ENCODE measurements at places on chromosomes 2 and 18.

DNA sequence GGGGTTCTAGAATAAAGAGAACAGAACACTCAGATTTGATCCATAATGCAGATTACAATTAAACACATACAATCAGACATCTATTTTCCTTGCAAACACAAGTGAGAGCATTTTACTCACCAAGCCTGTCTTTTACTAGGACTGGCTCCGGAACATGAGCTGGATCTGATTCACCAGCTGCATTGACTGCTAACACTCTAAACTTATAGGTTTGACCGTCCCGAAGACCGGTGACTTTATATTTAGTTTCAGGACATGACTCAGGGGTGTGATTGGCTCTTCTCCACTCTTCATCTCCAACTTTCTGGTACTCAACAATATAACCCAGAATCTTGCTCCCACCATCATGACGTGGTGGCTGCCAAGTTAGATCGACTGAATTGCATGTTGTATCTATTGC is 112.4 kb downstream of the PLEKHA3 start:
- DNase-seq: no peak

DNA sequence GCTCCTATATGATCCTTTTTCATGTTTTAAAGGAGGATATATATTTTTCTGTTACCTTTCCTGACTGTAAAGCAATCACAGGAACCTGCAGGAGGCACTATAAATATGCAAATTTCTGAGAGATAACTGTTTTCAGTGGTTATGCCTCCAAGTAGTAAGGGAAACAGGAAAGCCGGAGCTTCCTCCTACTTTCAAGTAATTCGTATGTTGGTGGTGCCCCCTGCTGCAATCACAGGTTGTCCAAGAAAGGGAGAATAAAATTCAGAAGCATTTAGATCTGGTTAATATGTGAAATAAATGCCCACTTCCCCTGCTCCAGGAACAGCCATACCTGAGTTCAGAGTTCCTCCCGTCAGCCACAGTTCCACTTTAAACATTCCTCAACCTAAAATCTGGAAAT is 12.0 kb upstream of the BCL11A start:
- peak; percentile 77 for DNase-seq

DNA sequence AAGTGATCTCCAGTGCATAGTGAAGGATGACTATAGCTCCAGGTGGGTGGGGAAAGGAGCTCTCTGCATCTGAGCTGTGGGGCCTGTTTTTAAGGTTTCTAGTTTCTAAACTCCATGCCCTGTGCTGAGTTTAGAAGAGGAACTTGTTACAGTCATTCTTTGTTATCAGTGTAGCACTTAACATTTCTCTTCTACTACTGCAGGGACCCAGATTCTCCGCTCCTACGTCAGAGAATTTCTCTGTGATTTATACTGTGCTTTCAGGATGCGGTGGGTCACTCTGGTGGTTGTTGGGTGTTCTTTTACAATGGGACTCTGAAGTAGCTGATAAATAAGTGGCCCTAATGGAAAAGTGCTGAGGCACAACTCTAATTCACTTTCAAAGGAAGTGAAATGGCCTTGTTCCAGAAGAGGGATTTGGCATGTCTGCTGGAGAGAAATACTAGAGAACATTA is 122.0 kb downstream of the WDSUB1 start:
- no peak for DNase-seq

GRCh38 chr18:75408554-75409506 is 18.7 kb downstream of the SMIM21 start:
- DNase-seq: no peak

DNA sequence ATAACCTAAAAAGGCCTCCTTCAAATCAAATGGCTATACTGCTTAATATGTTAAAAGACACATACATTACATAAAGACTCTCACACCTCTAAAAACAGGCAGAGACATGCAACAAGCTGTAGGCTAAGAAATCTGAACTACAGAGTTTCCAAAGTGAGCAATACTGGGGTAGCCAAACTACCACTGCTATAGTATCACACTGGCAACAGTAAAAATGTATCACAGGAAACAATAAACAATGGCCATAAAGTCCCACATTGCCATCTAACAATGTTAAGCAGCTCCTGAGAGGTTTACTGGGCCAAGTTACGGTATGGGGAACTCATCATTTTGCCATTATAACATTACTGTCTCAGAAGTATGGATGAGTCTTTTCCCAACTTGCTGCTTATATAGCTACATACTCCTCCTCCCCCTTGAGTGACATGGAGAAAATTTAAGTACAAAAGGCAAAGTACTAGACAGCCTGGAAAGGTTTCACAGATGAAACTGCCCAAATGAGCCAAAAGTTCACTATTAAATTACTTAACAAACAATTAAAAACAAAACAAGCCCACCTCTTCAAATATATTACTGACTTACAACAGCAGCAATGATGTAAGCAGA is 50.3 kb downstream of the SS18 start:
- no peak for DNase-seq

- DNase-seq: no peak
These were observed 78.0 kb upstream of the NFATC1 start for GRCh38 chr18:79317703-79318102.

GRCh38 chr2:137924019-137924418 is 40.3 kb upstream of the HNMT start:
- no peak for DNase-seq

GRCh38 chr2:53784436-53784835 is 2.3 kb downstream of the ASB3 start:
- no peak for DNase-seq

DNA sequence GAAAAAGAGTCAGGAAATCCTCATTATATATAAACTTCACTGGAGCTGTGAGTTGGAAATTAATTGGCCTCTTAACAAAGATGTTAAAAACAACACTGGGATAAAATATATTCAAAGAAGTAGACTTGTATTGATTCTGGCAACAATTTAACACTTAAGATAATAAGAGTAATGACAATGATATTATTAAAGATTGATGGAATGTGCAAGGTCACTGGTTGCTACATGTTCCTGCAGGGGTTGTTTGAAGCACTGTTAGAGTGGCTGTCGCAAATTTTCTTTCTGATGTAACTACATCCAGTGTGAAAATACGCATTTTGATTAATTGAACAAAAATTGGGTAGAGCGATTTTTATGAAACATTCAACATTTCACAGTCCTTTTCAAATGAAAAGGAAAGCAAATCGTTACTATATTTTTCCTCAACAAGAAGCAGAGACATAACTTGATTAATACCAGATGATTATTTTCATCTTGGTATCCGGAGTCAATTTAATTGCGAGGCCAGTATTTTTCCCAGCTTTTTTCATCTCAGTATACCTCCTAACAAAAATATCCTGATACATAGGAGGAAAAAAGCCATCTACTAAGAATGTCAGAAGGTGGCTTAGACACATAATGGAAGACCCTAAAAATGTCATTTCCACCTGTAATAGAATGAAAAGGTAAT is 6.1 kb downstream of the PTGR3 start:
- no peak for DNase-seq

- no peak for DNase-seq
These were observed 104.4 kb downstream of the CTIF start for GRCh38 chr18:48643262-48643661.

- DNase-seq: no peak
These were observed 225.5 kb downstream of the TGIF1 start for GRCh38 chr18:3675446-3675845.

DNA sequence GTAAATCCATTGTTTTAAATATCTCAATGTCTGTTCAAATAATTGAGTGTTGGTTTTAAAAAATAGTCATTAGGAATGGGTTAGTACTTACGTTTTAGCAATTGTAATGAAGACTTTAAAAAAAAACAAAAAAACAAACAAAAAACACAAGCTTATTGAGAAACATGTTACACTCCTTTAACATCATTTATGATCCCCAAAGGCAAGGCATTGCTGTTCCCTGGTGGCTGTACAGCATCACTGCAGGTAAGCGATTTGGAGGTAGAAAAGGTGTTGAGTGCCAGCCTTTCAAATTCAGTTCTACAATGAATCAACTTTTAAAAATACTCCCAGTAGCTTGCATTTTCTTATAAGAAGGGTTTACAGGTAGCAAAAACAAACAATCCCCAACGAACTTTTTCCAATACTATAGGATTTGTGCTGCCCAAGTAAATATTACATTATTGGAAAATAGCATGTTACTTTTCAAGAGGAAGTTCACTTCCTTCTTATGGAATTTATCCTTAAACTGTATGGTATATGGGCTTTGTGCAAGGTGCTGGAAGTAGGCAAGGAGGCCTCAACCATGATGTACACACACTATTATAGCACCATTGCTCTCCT is 27.5 kb downstream of the CNRIP1 start:
- DNase-seq: peak; percentile 77

DNA sequence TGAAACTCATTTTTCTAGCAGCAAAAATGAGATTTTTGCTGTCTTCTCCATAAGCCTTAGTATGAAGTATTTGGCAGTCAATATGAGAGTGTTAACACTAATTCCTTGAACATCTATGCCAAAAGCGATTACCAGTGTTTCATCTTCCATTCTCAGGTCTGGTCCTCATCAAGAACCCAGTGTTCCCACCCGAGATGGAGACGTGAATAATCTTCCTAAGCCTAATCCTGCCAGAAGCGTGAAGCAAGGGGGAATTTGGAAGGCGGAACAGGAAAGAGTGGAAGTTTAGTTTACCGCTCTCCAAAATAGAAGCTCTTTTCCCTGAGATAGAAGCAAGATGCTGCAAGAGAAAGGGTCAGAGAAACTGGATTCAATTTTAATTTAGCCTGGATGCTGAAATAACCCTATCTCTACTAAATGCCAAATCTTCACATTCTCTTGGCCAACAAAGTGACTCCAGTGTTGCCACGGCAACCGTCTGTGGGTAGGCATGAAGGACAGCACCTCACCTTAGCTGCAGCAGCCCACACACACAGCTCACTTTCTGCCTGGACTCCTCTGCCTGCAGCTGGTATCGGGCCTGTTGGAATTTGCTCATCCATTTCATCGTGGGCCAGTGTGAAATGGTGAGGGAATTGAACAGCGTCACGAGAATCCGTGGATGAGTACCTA is 711.1 kb downstream of the CBLN2 start:
- DNase-seq: no peak

DNA sequence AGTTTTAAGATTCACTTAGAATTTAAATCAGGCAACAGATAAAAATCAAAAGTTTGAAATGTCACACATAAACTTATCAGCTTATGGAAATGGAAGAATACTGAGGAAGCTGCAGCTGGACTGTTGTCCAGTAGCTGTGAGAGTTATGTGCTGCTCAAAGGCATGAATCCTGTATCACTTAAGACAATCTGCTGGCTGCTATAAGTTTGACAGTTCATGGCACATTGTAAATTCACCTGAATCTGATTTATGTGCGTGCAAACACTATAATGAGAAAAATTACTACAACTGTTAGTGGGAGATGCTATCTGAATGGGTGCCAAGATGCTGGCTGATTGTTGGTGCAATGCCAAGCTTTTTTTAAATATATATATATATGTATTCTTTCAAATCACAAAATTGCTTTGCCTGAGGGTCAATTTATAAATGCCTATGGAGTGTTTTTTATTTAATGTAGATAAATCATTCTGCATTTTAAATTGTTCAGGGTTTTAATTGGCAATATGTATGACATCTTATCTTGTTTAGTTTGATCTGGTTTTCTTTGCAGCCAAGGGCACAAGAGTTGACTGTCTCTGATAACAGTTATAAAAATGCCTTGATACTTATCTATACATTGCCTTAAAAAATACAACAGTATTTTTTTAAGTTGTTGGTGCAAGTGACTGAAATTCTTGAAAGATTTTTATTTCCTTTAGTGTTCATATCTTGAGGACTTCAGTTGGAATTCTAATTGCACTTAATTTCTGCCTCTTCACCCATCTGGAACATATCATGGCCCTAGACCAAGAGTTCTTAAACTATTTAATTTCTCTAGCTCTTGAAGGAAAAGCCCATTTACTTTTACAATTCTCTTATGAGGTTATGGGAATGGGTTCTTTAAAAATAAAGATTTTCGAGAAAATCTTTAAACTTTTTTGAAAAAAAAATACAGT is 48.7 kb downstream of the CAVIN2 start:
- DNase-seq: no peak

- DNase-seq: no peak
These were observed 41.6 kb downstream of the FN1 start for GRCh38 chr2:215394102-215394805.

All from OCI-LY7 (cell line).